SJSA1 (cell line): ENCODE measurements at places on chromosomes 5 and 9. TPM values are rescaled to one million over a fixed set of nuclear protein-coding genes. Genes with fewer than 3 reads are reported as not detected.

DNA sequence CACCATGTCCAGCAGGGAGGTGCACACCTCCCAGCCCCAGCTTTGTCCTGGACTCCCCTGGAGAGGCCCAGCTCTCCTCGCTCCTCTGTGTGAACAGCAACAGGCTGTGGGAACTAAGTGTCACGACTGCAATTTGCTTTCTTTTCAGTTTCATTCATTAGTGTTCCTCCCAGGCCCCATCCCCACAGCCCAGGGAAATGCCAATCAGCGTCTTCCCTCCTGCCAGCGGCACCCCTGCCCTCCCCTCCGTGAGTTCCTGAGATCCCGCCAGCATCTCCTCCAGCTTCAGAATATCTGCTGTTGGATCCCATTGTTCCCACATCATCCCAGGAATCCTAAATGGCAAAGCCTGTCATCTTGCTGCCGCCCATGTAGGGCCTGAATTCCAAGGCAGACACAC, 13.1 kb upstream of the RPL26L1 start:
- no peak for DNase-seq
- H3K27ac ChIP-seq: peak overlapping the region; percentile 98; the same call in 1 of the 2 replicates
- H3K4me1 ChIP-seq: peaks cover 90% of the 10 kb centered on the region
- peaks cover 62% of the 10 kb centered on the region for H3K36me3 ChIP-seq
- H3K4me3 ChIP-seq: no peak overlapping the region

DNA sequence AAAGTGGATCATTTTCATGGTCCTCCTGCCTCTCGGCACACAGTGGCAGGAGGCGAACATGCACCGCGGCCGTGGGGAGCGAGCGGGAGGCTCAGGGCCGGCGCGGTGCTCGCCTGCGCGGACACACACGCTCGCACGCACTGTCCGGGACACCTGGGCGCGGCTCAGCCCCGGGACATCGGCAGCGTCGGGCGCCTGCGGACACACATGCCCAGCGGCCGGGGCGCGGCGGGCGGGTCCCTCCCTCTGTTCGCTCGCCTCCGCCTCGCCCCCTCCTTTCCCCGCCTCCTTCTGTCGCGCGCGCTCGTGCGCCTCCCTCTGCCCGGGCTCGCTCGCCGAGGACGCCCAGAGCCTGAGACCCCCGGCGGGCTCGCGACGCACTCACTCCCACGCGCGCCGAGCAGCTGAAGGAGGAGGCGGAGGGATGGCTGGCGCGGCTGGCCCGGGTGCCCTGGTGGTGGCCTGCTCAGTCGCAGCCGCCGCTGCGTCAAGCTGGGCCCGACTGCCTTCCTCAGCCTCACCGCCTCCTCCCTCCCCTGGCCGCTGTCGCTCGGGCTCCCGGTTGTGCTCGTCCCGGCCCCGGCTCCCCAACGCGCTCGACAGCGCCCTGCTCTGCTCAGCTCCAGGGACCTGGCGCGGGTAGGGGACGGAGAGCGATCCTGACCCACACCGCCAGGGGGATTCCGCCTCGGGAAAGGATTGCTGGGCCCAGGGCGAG, at the start of gene FRMD3:
Gene FRMD3 (minus strand): TSS at position 230 of the 718 bp plus-strand sequence. CDS start 170 bp downstream, at position 60.
- H3K27ac ChIP-seq: peak within 1 kb of the TSS; percentile 62
- no peaks in the 10 kb centered on the region; the same call in 1 of the 2 replicates for H3K36me3 ChIP-seq
- no peaks in the 10 kb centered on the region for H3K27me3 ChIP-seq
- DNase-seq: peak; percentile 92
- H3K4me3 ChIP-seq: peak within 1 kb of the TSS; percentile 63

DNA sequence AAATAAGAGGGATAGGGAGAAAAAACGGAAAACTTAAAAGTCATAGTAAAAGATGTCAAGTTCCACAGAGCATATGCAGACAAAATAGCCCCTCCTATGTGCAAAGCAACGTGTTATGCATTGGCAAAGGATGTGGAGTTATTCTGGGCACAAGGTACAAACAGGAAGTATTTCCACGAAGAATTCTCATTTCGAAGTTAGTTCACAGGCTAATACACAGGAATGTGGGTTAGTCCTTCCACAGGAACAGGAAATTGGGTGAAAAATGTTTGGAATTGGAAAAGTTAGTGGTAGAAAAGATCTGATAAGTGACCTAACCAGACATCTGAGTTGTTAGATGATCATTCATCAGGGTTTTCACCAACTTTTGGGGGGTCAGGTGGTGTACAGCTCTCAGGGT, 326.6 kb downstream of the EBF1 start:
- peaks cover 17% of the 10 kb centered on the region for H3K4me1 ChIP-seq
- no peak overlapping the region for H3K4me3 ChIP-seq
- no peak overlapping the region for H3K27ac ChIP-seq
- DNase-seq: no peak
- no peaks in the 10 kb centered on the region for H3K27me3 ChIP-seq

The IFNA6 gene
- total RNA-seq: not detected in 2 replicates

- DNase-seq: no peak
- H3K27me3 ChIP-seq: no peaks in the 10 kb centered on the region
- no peak overlapping the region for H3K4me3 ChIP-seq
- no peaks in the 10 kb centered on the region for H3K4me1 ChIP-seq
- no peaks in the 10 kb centered on the region for H3K36me3 ChIP-seq
- no peak overlapping the region for H3K27ac ChIP-seq
Measured at GRCh38 chr9:69620731-69621130, 51.4 kb downstream of the APBA1 start.
